ENCODE measurements at places on chromosomes 11 and 22.

GRCh38 chr11:75655605-75656004 is 13.2 kb downstream of the MAP6 start:
- DNase-seq: no peak

DNA sequence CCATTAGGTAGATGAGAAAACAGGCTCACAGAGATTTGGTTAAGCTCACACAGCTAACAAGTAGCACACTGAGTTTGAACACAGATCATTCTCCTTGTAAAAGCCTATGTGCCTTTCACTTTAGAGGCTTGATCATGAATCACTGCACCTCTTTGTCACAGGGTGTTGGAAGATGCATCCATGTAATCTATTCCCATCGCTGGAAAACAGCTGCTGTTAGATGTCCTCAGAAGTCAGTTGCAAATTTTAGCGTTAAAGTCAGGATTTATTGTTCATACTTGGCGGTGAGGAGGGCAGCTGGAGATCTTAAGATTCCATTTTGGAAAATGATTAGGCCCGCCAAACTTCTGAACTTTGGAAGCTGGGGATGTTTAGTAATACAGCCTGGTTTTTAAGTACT is 2.6 kb downstream of the CNTF start:
- DNase-seq: no peak

GRCh38 chr22:37120569-37121340 is 11.2 kb upstream of the TMPRSS6 start:
- DNase-seq: no peak

- peak; percentile 80 for DNase-seq
These were observed at the start of gene TMEM126A for GRCh38 chr11:85647604-85648299. TSS of gene TMEM126A (plus strand) at chr11:85647967. CDS start at chr11:85650256, 2,289 bp downstream.

All from NCI-H2081 (cell line).